ENCODE measurements at places on chromosomes 4 and X.

- DNase-seq = no peak
These were observed 756 bp downstream of the IGFBP7 start for GRCh38 chr4:57109411-57109846.

DNA sequence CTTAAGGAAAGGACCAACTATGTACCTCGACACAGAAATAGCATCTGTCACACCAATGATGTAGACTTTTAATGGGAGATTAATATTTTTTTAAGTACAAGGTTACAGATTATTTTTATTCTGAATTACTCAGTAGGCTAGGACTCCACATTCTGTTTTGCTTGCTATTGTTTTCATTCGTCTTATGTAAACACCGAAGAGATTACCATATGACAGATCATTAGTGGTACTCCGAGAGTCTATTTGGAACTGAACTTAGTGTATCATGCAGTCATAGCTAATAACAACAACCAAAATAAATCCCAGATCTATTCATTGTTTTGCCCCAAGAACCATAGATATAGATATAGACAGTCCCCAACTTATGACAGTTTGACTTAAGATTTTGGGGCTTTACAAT lies 139.7 kb upstream of the SPRY1 start:
- DNase-seq = no peak

DNA sequence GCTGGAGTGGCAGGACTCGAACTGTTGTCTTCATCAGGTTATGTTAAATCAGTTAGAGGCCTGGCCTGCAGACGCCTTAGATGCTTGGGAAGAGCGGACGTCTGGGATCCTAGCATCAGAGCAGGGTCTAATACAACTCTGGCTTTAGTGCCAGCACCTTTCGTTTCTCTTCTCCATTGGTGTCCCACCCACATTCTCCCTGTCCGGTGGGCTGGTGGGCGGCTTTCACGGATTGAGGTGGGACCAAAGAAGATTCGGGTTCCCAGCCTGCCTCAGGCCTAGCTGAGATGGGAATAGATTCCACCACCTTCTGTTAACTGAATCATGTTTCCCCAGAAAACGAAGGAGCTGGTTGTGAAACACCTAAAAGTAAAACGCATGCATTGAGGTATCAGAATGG lies 939 bp downstream of the PDK3 start:
- DNase-seq = no peak

DNA sequence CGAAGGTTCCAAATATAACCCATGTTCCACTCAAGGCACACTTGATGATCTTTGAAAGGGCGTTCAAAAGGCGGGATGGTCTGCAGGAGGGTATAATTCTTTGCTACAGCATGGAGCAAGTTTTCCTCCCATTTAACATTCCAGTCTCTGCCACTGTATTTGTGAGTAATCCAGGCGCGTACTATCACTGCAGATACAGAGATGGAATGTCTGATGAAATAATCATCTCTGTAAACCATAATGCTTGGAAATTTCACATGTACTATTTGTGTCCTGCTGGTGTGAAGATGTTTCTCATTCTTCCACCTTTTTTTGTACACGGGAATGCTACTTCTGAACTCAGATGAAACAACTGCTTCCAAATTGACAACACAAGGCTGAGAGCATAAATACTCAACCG lies 15.5 kb downstream of the SEL1L3 start:
- no peak for DNase-seq

GRCh38 chr4:37797374-37797773 lies 29.1 kb upstream of the PGM2 start:
- DNase-seq = no peak

GRCh38 chrX:31658360-31658759 lies 586.5 kb upstream of the FTHL17 start:
- peak; percentile 2 for DNase-seq

- no peak for DNase-seq
These were observed 1260.2 kb upstream of the PCDH7 start for GRCh38 chr4:29459926-29460325.

DNA sequence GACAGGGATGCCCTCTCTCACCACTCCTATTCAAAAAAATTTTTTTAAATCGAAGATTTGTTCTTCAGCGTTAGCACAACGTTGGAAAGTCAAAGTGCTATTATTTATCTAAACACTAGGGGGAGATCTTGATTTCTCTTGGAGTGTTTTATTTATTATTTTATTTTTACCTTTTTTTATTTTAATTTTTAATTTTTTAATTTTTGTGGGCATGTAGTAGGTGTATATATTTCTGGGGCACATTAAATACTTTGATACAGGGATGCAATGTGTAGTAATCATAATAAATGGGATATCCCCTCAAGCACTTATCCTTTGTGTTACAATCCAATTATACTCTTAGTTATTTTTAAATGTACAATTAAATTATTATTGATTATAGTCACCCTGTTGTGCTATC lies 37.4 kb upstream of the SLC10A4 start:
- no peak for DNase-seq

- DNase-seq = no peak
These were observed 5.7 kb upstream of the RAPGEF2 start for GRCh38 chr4:159097144-159097543.

GRCh38 chrX:44244008-44244407 lies 99.5 kb downstream of the EFHC2 start:
- DNase-seq = peak; percentile 17

DNA sequence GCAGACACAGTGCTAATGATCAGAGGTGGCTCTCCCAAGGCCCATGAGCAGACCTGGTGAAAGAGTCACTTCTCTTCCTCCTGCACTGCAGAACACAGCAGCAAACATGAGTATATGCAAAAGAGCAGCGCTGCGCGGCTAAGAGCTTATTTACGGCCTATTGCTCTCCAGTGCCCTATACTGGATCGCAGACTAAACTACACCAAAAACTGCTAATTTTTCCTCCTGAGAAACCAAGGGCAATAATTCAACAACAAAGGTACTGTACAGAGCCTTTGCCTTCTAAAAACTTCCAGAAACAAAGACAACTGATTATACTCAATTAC lies 702.5 kb downstream of the ARAP2 start:
- DNase-seq = no peak

DNA sequence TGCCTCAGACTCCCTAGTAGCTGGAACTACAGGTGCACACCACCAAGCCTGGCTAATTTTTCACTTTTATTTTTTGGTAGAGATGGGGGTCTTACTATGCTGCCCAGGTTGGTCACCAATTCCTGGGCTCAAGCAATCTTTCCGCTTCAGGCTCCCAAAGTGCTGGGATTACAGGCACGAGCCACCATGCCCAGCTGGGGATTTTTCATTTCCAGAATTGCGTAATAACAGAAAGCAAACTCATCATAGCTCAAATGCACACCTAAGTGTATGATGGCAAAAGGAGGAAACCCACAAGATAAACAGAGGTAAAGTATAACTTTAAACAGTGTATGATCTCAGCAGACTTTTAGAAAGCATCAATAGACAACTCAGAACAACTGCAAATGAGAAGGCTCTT lies 56.2 kb downstream of the TEX11 start:
- no peak for DNase-seq

- DNase-seq = no peak
These were observed 184.2 kb downstream of the CDS1 start for GRCh38 chr4:84767168-84767567.

DNA sequence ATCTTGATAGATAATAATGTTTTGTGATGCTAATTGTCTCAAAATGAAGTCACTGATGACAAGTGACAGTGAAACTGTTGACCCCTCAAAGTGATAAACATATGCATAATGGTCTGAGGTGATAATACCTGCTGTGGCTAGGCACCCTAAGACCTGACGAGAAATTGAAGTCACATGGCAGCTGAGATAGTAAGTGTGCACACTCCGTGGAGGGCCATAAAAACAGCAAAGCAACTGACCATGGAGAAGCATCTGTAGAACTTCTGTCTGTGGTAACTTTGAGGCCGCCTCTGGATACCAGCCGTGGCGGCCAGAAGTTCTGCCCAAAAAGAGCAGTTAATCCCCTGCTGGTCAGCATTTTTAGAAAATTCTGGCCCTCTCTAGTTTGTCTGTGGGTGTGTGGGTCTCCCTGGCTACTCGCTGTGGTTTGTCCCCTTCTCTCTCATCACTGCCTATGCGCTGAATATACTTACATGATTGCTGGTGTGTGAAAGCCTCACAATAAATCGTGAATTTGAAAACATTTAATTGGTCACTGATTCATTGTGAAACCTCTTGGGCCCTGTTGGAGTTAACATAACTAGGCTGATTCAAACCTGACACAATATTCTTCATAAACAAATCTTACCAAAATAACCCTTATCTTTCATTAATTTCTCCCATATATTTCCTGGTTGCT lies 50.6 kb downstream of the CCDC149 start:
- DNase-seq = no peak

DNA sequence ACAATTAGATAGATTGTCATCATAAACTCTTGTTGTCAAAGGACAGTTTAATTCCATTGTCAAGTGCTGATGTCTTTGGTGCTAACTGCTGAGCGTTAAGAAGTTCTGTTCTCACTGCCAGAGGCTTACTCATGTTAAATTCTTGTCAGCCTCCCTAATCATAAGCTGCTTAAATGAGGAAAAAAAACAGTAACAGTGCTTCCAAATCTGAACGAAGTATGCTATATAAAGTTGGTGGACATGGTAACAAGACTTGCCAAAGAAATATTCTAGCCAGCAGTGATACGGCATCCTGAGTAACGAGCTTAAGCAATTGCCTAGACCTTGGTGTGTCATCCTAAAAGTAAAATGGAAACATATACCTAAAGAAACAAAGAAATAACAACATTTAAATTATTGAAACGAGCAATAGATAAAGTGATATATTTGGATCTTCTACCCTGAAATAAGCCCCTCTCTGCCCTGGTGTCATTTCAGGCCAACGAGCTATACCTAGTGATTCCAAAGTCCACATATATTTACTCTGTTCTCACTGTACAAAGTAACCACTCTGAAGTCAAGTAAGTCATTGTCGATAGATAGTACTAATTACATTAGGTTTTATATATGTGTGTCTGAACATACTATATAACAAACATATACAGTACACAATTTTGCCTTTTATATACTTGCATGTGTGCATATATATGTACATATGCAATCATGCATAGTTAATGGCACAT lies 339.7 kb upstream of the HS3ST1 start:
- no peak for DNase-seq

- DNase-seq = peak; percentile 26
These were observed 2.8 kb downstream of the RTL5 start for GRCh38 chrX:72128881-72129280.

GRCh38 chrX:68574240-68574639 lies 73.2 kb upstream of the STARD8 start:
- no peak for DNase-seq

DNA sequence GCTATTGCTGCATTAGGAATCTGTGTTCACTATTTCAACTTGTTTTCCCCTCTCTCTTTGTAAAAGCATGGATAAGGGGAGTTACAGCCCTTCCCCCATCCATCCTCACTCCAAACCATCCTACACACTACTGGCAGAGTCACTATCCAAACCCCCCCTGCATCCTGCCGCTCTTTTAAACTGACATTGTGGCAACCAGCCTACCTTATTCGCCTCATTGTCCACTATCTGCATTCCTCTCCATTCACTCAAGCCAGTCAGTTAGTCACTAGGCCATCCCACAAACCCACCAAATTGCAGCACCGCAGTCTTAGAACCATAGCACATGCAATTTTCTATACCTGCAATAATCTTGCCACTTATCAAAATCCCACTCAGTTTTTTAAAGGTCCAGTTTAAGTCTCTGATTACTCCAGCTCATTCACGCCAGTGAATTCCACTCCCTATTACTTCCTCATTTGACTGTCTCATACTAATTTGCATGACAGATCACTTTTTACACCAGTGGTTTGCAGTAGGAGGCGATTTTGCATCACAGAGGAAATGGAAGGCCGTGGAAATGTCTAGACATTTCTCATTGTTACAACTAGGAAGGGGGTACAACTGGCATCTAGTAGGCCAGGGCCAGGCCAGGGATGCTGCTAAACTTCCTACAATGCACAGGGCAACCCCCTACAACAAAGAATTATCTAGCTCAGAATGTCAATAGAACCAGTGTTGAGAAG lies 181.8 kb downstream of the HS6ST2 start:
- no peak for DNase-seq

DNA sequence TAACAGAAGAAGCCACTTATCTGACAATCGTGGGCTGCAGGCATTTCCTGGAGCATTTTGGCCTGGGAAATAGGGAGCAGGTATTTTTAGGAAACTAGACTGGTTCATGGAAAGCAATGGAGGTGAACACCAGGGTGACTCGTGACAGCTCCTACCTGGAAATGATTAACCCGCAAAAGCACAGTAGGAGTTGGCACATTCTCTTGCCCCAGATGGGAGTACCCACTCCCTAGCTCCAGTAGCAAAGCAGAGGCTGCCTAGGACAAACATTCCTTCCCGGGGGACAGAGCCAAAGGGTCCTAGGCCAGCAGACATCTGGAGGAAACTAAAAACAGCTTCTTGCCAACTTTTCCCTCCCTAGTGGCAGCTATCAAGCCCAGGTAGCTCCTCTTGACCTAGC lies 29.0 kb downstream of the RTL5 start:
- DNase-seq = no peak

DNA sequence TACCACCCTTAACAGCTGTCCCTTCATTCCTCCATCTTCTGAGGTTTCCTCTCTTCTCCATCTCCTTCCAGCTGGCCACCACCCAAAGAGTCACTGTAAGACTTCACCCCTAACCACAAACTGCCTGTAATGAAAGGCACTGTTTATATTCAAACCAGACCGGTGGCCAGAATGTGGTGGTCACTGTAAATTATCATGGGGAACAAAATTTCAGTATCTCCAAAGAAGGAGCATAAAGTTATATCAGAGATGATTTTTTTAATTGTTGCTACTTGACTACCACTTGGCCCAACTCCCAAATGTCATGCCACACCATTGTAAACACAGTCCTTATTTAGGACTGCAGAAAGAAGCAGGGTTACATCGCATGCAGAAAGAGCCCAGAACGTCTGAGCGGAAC lies 44.8 kb downstream of the SMARCA1 start:
- no peak for DNase-seq

GRCh38 chr4:104728380-104729122 lies 233.9 kb upstream of the CXXC4 start:
- peak; percentile 35 for DNase-seq

DNA sequence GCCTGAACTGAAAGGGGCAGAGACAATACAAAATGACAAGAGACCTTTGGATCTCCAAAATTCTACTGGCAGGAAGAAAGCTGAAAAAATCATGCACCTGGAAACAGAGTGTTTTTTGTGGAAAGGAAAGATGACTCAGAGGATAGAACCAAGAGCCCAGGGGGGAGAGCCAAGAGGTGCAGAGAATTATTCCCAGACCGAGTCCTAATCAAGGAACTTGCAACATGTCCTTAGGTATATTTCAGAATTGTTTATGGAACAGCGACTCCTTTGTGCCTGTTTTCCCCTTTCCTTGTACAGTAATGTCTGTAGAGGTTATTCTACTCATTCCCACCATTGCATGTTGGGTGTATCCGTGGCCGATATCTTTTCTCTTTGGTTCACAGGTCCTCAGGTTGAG lies 71.7 kb downstream of the YIPF6 start:
- no peak for DNase-seq

- no peak for DNase-seq
These were observed 64.3 kb downstream of the FRAS1 start for GRCh38 chr4:78121338-78121904.

GRCh38 chrX:40081679-40082068 lies 16.1 kb downstream of the BCOR start:
- DNase-seq = no peak

GRCh38 chr4:5081441-5081999 lies 30.2 kb downstream of the STK32B start:
- DNase-seq = no peak

GRCh38 chrX:38880296-38880854 lies 79.1 kb downstream of the MID1IP1 start:
- peak; percentile 7 for DNase-seq

GRCh38 chr4:53676402-53676871 lies 85.2 kb upstream of the LNX1 start:
- DNase-seq = no peak

- DNase-seq = no peak
These were observed 18.4 kb upstream of the SMIM10L2A start for GRCh38 chrX:135403374-135403773.

Data from AG08396 (cell line).